ENCODE measurements at places on chromosomes 16 and 17.

GRCh38 chr17:17818088-17818526, 18.7 kb downstream of the SREBF1 start:
- no peak for DNase-seq

DNA sequence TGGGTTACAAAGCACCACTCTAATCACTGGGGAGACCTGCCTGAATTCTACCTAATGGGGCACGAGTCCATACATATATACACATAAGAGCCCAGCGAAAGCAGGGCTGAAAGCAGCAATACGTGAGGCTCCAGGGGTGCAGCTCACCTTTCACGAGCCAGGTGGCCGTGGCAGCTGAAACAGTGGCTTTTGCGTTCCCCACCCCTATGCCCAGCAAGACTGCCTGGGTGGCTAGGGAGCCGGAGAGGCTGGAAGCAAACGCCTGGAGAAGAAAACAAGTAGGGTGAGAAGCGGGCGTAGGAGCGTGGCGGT, 618 bp downstream of the RUSF1 start:
- DNase-seq: no peak

DNA sequence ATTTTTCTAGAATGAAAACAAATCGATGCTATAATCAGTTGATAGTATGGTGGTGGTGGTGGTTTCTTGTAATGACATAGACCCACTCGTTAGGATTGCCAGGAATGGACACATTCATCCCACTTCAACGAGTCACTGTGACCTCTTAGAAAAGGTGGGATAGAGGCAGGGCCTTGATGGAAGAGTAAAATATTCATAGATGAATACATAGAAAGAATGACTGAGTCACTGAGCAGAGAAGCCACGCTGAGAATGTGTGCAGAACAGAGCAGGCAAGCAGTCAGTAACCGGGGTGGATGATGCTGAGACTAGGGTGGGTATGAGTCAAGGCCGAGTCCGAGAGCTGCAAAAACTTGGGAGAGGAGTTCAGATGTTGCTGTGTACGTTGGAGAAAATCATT, 129.9 kb downstream of the PITPNC1 start:
- no peak for DNase-seq

DNA sequence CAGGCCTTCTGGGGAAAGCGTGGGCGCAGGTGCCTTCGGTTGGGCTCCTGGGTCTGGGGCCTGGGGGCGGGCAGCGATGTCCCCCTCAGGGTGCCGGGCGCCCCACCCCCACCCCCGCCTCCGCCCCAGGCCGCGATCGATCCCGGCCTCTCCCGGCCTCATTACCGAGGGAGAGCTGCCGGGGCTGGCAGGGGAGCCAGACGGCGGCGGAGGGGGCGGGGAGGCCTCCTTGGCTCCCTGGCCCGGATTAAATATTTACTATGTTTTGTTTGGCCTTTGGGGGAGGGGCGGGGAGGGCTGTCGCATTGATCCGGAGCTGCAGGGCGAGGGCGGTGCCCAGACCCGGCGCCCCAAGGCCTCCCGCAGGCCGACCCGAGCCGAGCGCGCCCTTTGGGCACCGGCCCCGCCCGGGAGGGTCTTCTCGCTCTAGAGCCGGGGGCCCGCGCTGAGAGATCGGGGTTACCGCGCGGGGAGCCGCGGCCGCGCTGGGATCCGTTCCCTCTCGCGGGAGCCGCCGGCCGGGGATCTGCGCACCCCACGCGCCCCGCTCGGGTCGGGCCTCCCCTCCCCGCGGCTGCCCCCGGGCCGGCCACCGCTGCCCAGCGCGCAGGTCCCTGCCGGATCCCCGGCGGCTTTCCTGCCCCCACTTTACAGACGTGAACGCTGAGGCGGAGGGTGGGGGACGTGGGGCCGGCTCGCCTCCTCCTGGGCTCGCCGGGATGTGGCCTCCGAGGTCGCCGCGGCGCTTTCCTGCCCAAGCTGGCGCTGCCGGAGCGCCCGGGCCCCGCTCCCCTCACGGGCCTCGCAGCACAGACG, 27.0 kb downstream of the RTN4RL1 start:
- no peak for DNase-seq

GRCh38 chr16:15440852-15441251, 6.5 kb downstream of the BMERB1 start:
- DNase-seq: no peak

DNA sequence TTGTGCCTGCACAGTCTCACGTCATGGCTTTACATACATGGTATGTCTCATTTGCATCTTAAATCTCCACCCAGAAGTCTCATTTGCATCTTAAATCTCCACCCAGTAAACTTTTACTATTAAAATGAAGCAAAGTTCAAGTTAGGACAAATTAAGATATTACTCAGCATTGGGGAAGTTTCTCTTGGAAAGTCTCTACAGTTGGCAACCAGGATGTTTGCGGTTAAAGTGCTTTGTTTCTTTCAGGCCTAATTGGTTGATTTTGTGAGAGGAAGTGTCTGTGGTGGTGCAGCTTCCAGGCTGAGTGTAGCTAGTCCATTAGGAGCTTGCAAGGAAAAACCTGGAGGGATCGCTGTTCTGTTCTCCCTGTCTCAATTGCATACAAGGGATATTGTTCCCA, 1373.3 kb upstream of the GOT2 start:
- no peak for DNase-seq

GRCh38 chr17:39601758-39602532, 5.8 kb downstream of the NEUROD2 start:
- DNase-seq: no peak

GRCh38 chr17:16463358-16464302, 28.4 kb downstream of the LRRC75A start:
- no peak for DNase-seq

DNA sequence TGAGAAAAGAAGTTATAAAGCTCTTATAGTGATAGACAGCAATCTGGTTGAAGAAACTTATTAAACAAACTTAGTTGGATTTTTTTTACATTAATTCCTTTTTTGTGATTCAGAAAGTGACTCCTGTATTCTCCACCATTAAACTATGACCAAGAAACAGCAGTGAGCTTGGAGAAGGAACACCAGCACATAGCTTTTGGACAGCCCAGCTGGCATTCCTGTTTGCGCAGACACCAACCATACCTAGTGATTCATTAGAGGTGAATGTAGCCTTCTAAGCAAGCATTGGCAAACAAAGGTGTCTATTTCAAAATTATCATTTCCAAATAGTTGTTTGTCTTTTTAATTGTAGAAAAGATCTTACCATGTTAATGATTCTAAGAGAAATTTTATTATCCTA, 94.4 kb downstream of the STXBP4 start:
- DNase-seq: no peak

DNA sequence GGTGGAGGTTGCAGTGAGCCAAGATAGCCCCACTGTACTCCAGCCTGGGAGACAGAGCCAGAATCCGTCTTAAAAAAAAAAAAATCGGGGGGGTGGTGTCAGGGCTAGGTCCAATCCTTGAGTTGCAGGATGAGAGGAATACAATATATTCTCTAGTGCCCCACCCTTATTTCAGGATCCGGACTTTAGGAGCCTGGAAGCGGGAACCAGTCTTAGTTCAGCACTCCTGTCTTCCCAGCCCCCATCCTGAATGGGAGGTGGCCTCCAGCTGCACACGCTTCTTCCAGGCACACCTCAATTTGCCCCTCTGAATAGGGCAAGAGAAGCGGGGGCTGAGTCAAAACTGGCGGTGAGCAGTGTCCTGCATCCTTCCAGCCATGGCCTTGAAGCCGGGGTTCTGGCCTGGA, 1.6 kb downstream of the FHOD1 start:
- no peak for DNase-seq

- DNase-seq: no peak
Observed at GRCh38 chr16:27769561-27770255, 219.8 kb downstream of the KATNIP start.

GRCh38 chr16:1036726-1037393, 35.7 kb upstream of the SSTR5 start:
- DNase-seq: no peak

DNA sequence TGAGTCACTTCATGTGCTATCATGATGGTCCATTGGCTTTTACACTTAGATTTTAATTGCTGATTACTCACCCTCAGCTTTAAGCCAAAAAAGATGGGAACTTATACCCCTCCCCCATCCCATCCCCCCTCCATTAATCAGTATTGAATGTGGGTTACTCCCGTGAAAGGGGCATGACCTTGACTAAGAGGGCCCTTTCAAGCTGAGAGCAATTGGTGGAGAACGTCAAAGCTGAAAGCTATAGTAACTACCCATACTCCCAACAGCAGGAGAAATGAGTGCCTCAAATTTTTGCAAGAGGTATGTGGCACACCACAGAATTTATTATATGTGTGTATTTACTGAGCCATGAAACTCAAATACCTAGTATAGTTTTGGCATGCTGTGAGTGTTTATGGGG, 99.7 kb upstream of the CDH8 start:
- no peak for DNase-seq

DNA sequence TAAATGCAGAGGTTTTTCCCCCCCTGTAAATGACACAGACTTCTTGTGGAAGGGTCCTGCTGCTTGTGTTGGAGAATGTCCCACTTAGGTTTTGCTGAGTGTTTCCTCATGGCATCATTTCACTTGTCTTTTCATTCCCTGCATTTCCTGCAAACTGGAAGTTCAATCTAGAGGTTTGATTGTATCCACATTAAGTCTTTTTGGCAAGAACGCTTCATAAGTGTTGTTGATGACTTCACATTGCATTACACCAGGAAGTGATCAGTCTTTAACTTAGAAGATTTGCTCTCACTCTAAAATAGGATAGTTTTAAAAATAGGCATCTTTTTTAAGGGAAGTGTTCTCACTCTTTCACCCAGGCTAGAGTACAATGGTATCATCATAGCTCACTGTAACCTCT, 67.2 kb downstream of the RPTOR start:
- no peak for DNase-seq

- DNase-seq: peak; percentile 39
Observed at GRCh38 chr17:56908001-56908542, 5.8 kb downstream of the TRIM25 start.

GRCh38 chr17:53227514-53227913, 595.2 kb upstream of the KIF2B start:
- DNase-seq: no peak

DNA sequence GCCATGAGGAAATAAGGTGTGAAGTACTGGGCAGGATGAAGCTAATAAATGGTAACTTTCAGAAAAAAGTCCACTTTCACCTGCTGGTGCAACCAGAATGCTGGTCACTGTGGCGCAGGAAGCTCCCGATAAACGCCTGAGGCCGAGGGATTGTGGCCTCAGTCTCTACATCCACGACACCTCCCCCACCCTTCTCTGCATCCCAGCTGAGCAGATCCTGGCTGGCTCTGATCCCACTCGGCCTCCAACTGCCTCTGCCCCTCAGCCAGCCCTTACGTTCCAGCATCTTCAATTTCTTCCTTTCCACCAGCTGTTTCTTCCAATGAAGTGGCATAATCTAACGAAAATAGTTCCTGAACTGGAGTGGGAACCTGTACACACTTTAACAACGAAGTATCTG, 49.5 kb downstream of the COX4I1 start:
- DNase-seq: no peak

- no peak for DNase-seq
Observed at GRCh38 chr17:41096055-41096454, 1.9 kb downstream of the KRTAP4-8 start.

DNA sequence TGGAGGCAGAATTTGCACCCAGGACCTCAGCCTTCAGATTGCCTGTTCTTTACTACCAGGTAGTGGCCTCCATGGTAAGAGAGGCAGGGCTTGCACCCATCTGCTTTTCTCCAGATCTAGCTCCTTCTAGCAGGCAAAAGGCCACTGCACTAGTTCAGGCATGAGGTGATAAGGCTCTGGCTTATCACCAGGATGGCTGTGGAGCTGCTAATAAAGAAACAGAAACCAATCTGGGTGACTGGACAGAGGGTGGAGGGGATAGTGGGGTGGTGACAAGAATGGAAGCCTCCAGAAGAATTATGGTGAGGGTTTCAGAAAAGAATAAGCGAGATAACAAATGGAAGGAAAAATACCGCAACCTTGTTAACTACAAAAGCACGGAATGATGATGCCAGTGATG, 15.5 kb upstream of the SUPT4H1 start:
- DNase-seq: no peak

DNA sequence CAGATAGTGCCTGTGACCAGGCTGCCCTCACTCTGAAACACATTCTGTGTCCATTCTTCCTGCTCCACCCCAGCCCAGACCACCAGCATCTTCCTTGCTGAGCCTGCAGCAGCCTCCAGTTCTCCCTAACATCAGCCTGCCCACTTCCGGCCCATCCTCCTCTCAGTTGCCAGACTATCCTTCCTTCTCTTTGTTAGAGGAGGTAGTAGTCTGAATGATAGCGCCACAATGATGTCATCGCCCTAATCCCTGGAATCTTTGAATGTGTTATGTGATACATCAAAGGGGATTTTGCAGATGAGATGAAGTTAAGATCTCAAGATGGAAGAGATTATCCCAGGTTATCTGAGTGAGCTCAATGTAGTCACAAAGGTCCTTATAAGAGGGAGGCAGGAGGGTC, 3.2 kb upstream of the ZDHHC1 start:
- no peak for DNase-seq

DNA sequence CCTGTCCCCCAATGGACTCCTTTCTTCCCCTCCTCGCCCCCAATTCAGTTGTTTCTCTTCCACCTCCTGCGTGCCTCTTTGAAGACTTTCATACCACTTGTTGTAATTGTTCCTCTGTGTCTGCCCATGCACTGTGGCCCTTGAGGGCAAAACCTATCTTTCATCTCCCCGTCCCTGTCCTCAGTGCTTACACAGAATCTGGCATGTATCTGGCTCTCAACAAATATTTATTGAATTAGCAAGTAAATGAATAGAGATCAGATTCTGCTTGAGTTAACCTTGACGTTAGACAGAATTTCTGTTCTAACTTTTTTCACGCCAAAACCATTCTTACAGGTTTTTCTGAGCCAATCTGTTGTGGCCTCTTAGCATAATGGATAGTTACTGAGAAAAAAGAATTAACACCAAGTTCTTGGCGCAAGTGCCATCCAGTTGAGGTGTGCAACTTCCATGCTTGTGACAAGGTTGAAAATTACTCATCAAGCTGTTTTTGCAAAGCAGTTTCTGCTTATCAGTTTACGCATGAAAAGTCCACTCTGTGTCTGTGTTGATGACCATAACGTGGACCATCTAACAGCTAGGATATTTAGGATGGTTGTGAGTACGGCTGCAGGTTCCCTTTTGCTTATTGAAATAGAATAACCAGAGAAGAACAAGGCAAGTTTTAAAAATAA, 215.1 kb downstream of the PRKCA start:
- no peak for DNase-seq

- no peak for DNase-seq
Observed at GRCh38 chr16:1349351-1349750, 2.3 kb downstream of the TSR3 start.

- peak; percentile 21 for DNase-seq
Observed at GRCh38 chr17:45270828-45271418, 9.0 kb upstream of the SPATA32 start.

GRCh38 chr16:81469183-81469677, 24.6 kb downstream of the CMIP start:
- no peak for DNase-seq

GRCh38 chr17:27741361-27741861, 58.9 kb downstream of the NOS2 start:
- DNase-seq: no peak
